Tongue (tissue), 3 donors: ENCODE measurements at places on chromosomes 5 and 9. TPM values are rescaled to one million over a fixed set of nuclear protein-coding genes. Genes with fewer than 3 reads are reported as not detected.

Gene SGTB
- 8.3 TPM for total RNA-seq

- no peak for DNase-seq
Observed at GRCh38 chr9:74172874-74173273, 324.3 kb upstream of the RORB start.

GRCh38 chr5:375336-375920 lies 53.9 kb downstream of the AHRR start:
- DNase-seq: no peak

- no peak for DNase-seq
Observed at GRCh38 chr5:133642153-133642722, 29.9 kb upstream of the FSTL4 start.

GRCh38 chr9:127334725-127335124 lies 62.2 kb upstream of the SLC2A8 start:
- no peak for DNase-seq

DNA sequence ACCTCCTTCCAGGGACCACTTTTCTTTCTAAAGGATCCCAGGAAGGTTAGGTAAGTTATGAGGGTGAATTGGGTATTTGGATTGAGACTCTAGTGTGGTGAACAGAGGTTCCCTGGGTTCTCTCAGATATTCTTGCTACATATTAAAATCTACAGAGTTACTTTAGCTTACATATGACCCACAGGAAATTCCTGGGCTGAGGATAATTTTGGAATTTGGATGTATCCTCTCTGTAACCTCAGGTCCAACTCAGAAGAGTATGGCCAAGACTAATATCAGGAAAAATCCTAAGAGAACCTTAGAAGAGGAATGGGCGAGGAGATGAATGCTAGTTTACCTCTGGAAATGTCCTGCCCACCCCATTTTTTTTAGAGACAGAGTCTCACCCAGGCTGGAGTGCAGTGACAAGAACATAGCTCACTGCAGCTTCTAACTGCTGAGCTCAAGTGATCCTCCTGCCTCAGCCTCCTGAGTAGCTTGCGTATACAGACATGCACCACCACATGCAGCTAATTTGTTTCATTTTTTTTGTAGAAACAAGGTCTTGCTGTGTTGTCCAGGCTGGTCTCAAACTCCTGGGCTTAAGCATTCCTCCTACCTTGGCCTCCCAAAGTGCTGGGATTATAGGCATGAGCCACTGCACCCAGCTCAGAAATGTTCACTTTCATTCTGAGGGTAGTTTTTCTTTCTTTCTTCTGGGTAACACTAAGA lies 196.4 kb downstream of the ARHGEF28 start:
- no peak for DNase-seq

- DNase-seq: peak; percentile 20
Observed at GRCh38 chr9:130039528-130040147, 3.4 kb downstream of the FNBP1 start.

GRCh38 chr5:145562931-145563330 lies 272.2 kb downstream of the PRELID2 start:
- no peak for DNase-seq

GRCh38 chr5:154189256-154189818 lies 1.2 kb upstream of the GALNT10 start:
- DNase-seq: no peak

DNA sequence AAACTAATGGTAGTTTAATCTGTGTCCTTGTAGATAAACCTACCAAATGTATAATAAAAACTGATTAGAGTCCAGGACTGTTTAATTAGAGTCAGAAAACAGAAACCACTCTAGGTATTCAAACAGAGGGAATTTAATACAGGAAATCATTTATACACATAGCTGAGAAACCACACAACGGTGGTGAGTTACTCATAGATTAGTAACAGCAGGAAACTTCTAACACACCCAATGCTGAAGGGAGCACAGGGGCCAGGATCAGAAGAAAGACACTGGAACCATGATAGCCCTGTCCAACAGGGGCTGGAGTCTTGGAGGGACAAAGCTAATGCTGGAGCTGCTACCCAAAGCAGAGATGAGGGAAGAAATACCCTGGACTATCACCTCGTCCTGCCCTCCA lies 321.0 kb downstream of the ACTL7B start:
- DNase-seq: no peak

- peak; percentile 38 for DNase-seq
Observed at GRCh38 chr5:154146409-154146808, 44.1 kb upstream of the GALNT10 start.

Gene CCL27
- total RNA-seq: not detected

Gene KLF4
- 40.8 TPM for total RNA-seq

Gene TAF11L5
- total RNA-seq: not detected
